Colonic mucosa (tissue), 4 donors: ENCODE measurements at places on chromosomes 7 and 10.
A peak's percentile ranks its signal among the peaks of the same experiment; 100 is the strongest.

- DNase-seq, result no peak
These were observed 90.1 kb upstream of the DNAAF5 start for GRCh38 chr7:636396-636795.

DNA sequence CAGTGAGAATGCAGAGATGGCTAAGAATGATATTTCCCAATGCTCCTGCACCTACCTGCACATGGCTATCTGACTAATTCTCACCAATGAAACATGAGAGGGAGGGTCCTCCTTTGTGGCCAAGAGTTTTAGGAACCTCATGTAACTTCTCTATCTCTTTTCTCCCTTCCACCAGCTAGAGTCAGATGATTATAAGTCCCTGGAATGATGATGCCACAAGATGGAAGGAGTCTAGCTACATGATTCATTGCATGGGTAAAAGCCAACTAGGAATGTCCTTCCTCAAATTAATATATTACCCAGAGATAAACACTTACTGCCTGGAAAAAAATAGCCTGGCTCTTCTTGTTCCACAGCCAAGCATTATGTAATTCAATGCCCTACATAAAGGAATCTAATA, 55.1 kb upstream of the AASS start:
- DNase-seq, result no peak

GRCh38 chr10:100879741-100880360, 32.9 kb upstream of the SLF2 start:
- no peak for DNase-seq

- no peak for DNase-seq
These were observed 121.6 kb upstream of the LYZL2 start for GRCh38 chr10:30750971-30751677.

GRCh38 chr10:125017547-125018298, 75.8 kb downstream of the ZRANB1 start:
- no peak for DNase-seq

DNA sequence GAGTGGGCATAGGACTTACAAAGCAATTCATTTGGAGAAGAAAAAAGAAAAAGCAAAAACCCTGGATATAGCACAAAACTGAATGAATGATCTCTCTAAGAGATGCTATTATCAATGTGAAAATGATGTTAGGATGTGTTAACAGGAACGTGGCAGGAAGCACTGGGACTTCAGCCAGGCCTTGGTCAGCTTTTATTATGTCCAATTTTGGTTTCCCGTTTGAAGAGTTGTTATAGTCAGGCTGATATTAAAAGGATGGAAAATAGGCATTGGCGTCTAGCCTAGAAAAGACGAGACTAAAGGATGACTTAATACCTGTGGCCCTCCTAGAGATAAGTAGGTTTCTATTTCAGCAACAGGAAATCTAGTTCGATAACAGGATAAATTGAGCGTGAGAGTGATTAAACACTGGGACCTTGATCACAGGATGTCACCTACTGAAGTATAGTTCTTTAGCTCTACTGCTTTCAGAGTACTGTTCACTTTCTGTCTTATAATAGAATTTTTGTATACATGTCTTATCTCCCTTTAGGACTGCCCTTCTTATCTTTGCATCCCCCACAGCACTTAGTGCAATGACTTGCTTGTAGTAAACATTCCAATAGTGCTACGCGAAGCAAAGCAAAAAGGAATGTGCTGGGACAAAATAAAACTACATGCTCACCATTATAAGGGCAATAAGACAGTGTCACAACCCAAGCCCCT, 99.8 kb upstream of the AGBL3 start:
- no peak for DNase-seq

GRCh38 chr7:55288070-55288824, 76.9 kb upstream of the LANCL2 start:
- no peak for DNase-seq

GRCh38 chr10:128062331-128062880, 63.8 kb downstream of the MKI67 start:
- no peak for DNase-seq

GRCh38 chr7:36547416-36547815, 157.8 kb downstream of the ANLN start:
- no peak for DNase-seq

GRCh38 chr10:10722422-10722821, 295.2 kb upstream of the CELF2 start:
- no peak for DNase-seq

DNA sequence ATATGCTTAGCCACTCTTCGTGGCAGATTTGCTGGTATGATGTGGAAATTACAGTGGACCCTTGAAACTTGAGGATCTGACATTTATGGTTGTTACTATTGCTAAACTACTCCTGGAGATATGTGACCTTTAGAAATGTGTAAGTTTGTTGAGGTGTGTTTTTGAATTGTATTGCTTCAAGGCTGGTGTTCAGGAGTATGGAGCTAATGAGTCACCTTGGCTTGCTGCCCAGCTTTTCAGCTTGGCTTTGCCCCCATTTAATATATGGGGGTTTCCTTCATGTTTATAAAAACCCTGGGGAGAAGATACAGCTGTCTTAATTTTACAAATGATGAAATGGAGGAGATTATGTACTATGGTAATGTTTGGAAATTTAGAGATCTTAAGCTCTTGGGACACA, 11.6 kb downstream of the HBP1 start:
- peak; percentile 69 for DNase-seq

DNA sequence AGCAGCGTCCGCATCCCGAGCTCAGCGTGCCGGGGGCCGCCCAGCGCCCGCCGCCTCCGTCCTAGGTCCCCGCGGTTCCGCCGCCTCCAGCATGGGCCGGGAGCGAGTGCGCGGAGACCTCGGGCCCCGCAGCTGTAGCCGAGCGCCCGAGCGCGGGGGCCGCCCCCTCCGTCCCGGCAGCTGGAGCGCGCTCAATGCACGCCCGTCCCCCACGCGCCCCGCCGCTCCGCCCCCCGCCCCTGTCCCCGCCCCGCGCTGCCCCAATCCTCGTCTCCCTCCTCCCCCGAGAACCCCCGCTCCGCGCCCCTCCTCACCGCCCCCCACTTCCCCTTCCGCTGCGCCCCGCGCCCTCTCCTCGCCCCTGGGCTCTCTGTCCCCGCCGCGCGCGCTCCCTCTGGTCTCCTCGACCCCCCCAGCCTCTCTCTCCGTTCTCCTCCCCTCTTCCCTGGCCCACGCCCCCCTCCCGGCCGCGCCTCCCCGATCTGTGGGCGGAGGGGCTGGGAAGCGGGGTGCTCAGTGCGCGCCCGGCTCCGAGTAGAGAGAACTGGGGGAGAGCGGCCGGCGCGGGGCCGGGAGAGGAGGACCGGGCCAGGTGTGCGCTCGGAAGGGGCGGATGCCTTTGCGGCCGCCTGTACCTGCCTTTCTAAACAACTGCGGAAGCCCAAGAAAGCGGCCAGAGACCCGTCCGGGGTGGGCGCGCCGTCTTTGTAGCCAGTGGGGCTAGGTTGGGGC, at the start of gene VIPR2:
Gene VIPR2 (minus strand): TSS at position 110 of the 732 bp plus-strand sequence. CDS start 96 bp downstream, at position 14.
- DNase-seq, result no peak

DNA sequence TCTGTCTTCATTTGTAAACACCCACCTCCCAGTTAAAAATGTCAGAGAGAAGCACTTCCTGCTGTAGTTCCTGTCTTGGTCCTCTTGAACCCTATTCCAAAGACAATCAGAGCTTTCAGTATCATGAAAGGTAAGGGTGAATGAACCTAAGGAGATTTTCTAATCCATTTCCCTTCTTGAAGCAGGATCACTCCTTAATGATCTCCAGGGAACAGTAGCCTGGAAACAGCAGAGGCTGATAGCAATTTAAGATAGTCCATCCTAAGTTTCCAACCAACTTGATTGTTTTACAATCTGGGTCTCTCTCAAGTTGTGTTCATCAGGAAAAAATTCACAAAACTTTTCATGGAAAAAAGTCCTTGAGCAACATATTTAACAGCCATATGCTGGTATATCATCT, 273.6 kb downstream of the NEBL start:
- no peak for DNase-seq

GRCh38 chr10:49690698-49691356, 11.4 kb downstream of the C10orf53 start:
- no peak for DNase-seq

GRCh38 chr7:98864731-98865453, 4.9 kb downstream of the TMEM130 start:
- DNase-seq, result no peak

DNA sequence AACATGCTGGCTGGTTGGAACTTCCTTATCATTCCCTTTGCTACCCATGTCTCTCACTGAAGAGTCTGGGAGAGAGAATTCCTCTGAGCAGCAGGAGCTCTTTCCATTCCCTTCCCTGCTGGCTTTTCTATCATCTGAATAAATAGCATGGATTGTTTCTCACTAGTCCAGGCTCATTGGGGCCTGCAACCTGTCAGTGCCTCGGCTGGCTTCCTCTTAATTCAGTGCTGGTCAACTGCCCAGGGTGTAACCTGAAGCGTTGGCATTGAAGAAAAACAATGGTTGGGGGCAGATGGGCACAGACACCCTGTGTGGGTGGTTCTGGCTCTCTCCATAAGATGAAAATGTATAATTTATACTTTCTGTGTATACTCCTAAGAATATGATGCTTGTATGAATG, 155.6 kb downstream of the ANLN start:
- no peak for DNase-seq

- no peak for DNase-seq
These were observed 67.6 kb upstream of the ZNF800 start for GRCh38 chr7:127460077-127460476.

DNA sequence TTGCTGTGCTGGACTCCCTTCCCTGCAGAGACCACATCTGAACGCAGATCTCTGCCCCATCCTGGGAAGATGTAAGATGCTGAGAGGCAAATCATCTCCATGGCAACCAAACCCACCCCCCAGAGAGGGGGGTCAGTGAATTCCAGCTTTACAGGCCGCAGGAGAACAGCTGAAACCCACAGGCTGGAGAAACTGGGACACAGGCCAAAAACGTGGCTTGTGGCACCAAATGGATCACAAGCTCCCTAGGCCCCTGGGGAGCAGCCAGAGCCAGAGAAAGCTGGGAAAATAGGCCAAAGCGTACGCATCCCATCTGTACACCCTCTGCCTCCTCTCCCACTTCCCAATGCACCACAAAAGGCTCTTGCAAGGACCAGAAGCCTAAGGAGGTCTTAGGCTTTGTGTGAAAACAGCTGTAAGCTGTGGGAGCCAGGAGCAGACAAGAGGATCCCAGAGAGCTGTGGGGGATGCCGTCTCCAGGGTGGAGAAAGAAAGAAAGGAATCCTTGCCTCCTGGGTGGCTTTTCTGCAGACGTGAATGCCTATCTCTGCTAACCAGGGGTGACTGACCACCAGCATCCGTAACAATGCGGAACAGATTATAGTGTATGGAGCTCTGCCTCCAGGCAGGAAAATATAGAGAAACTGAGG, 59.5 kb downstream of the TMEM130 start:
- DNase-seq, result no peak

DNA sequence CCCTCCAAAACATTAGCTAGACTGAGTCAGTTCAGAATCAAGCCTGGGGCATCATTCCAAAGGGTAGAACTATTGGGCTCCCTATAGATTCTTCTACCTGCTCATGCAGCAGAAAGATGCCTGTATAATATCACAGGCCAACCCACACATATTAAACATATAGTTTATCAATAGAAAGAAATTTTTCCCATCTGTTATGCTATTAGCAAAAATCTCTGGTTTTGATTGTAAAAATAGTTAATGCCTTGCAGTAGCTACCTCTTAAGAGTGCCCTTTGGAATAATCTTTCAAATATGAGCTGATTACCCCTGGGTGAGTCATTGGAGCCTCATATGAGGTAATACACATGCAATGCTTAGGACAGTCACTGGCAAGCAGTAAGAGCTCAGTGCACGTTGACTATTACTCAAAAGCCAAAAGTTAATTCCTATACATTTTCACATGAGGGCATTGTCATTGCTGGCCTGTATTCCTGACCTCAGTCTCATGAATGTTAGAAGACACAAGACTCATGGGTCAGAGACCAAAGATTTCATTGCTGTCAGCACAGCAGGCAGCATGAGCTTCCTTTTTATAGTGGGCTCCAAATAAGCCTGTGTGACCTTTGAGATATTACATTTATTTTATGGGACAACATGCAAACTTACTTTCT, 180.0 kb downstream of the FGFR2 start:
- no peak for DNase-seq

DNA sequence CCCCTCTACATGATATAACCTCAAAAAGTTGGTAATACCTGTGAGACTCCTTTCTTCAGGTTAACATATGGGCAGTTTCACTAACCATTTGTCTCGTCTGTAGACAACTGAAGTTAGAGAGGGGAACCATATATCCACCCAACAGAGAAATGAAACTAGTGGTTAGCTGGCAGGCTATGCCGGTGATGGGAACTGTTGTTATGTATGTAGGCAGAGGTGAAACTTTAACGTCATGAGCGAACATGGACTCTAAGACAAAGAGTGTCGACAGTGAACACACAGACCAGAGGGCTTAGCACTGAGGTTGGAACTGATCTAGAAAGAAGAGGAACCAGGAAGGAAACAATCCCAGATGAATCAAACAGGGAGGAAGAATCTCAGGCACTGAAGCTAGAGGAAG, 112.4 kb downstream of the ELMO1 start:
- DNase-seq, result no peak

GRCh38 chr10:21495002-21495751, 30.3 kb downstream of the SKIDA1 start:
- no peak for DNase-seq

DNA sequence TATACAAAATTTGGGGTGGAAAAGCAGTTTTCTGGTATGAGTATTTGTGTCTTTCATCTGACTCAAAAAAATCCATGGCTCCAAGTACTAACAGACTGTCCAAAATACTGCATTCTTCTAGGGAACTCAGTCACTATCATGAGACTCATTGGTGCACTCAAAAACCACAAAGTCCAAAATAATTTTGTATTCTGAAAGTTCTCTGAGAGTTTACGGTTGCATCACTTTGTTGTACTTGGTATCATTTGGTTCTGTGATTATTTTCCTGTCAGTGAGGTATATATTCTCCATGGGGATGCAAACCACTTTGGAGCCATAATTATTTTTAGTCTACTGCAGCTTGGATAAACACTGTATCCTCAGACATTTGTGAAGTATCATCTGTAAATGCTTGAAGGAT, 28.0 kb upstream of the CABCOCO1 start:
- no peak for DNase-seq

DNA sequence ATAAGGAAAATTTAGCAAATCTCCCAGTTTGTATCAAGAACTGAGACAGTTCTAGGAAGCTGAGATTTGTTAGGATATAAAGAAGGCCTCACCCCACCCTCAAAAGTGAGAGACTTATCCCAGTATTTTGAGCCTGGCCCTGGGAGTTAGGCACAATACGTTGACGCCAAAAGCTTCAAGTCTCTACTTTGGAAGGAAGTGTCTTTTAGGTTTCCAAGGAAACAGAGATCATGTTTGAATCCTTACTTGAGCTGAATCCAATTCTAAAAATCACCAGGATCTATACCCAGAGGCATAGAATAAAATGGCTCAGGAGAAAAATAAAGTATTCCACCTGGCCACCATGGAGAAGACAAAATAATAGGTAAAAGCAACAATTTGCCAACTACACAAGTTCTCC, 115.9 kb upstream of the NRG3 start:
- no peak for DNase-seq

DNA sequence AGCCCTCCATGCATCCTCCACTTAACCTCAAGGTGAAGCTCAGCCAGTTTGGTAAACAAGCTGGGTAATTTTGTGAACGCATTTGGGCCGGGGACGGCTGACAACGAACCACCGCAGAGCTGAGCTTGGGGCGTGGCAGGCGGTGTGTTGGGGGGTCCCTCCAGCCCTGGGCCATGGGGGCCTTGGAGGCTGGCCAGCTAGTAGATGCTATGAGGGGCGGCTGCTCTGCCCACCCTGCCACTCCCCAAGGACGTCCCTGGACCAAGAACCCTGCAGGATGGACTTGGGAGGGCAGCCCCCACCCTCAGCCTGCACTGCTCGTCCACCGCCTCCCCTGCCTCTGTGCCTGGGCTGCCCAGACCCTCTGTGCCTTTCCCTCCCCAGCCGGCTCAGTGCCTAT, 12.0 kb upstream of the SCART1 start:
- DNase-seq, result peak; percentile 11
